Memory B cell (primary cell): ENCODE measurements at places on chromosomes 3 and 15.

- DNase-seq = peak; percentile 30
These were observed 12.4 kb downstream of the ZNF710 start for GRCh38 chr15:90013503-90013937.

GRCh38 chr3:139291276-139292051 is 52.4 kb upstream of the MRPS22 start:
- DNase-seq = no peak

DNA sequence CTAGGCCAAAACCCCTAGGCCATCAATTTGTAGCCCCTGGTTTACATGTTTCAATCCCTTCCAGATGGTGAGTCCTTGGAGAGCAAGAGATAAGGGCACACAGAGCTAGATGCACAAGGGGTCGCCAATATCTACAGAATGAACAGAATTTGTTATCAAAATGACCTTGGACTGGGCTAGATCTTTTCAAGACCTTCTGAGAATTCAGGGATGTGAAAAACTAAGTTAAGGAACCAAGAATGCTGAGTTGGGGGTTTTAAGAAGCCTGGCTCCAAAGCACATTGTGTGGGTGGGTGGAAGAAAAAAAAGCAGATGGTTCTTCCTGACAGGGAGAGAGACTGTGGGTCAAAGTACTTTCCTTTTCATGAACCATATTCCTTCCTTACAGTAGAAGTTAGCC is 10.2 kb downstream of the CDCP1 start:
- DNase-seq = no peak

DNA sequence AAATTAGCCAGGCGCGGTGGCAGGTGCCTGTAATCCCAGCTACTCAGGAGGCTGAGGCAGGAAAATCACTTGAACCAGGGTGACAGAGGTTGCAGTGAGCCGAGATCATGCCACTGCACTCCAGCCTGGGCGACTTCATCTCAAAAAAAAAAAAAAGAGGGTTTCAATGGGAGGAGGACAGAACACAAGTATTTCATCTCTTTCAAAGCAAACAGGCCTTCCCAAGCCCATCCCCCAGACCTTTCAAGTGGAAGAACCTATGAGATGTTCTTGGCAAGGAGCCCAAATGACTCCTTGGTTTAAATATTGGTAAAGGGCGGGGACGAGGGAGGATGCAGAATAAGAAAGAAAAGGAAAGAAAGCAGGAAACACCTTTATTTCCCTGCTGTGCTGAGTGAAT is 62.2 kb upstream of the MCF2L2 start:
- DNase-seq = no peak

- no peak for DNase-seq
These were observed 41.9 kb downstream of the SMAD6 start for GRCh38 chr15:66743703-66744536.

DNA sequence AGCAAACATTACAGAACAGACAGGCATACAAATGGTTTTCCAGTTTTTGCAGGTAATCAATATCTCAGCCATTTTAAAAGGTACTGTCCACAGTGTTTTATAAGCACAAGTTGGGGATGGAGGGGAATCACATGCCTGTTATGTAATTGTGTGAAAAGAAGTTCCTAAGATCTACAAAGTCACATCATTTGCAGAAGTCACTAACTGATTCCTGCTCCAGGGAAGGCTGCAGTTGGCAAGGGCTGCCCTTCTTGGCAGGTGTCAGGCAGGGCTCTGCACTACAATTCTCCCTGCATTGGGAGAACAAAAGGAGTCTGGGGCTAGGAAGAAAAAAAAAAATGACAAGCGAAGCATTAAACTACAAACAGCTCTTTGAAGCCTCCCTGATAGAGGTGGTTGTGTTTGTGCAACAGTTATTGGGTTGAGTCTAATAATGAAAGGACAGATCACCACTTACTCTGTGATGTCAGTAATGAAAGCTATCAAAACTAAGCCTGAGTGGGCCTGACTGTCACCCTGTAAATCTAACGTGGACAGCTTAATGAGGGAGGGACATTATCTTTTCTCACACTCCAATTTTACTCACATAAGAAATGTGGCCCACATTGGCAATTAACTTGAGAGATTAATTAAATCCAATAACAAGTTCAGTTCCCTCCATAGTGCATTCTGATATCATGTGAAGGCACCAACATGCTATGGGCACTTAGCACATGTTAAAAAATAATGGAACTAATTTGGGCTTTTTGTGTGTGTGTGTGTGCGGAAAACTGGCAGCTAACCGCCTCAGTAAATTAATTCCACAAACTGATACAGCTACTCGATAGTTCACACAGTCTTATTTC is 242.9 kb downstream of the FHIT start:
- DNase-seq = no peak

GRCh38 chr3:108462899-108463298 is 47.5 kb downstream of the MYH15 start:
- DNase-seq = no peak

DNA sequence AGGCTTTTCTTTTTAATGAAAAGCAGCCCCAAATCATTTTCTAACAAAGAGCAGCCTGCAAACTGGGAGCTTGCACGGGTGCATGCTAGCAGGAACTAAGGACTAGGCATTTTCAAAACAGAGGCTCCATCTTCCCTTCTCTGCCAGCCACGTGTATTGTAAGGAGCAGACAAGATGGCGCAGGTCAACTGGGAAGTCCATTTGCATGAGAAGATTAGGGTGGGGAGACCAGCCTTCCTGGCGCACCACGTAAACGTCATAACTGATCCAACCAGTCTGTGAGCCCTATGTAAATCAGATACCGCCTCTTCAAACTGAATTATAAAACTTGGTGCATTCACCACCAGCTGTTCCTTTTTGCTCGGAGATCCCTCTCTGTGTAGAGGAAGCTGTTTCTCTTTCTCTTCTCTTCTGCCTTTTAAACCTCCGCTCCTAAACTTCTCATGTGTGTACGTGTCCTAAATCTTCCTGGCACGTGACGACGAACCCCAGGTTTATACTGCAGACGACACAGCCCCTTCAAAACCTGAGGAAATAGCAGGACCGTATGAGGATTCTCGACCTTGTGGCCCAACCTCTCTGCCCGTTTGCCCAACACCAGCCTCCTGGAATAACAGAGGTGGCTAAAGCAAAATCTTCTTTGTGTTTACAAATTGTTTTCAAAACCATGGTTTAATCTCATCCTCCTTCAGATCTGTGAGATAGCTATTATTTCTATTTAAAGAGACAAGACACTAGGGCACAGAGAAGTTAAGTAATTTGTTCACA is 26.4 kb upstream of the SLC30A4 start:
- no peak for DNase-seq

DNA sequence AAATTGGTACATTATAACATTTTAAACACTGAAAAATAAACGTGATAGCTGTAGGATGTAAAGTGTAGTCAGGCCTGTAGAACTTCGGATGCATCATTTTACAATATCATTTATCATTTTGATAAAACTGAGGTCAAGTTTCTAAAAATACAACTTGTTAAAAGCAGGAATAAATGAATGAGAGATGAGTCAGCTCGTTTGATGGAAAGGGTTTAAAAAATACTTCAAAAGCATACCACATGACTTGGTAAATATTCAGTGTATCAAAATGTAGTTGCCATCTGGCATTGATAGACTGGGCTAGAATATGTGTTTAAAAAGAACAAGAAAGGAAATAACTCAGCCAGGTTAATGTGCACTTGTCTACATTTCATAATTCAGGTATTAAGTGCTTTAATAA is 357.0 kb downstream of the TIGIT start:
- DNase-seq = no peak

DNA sequence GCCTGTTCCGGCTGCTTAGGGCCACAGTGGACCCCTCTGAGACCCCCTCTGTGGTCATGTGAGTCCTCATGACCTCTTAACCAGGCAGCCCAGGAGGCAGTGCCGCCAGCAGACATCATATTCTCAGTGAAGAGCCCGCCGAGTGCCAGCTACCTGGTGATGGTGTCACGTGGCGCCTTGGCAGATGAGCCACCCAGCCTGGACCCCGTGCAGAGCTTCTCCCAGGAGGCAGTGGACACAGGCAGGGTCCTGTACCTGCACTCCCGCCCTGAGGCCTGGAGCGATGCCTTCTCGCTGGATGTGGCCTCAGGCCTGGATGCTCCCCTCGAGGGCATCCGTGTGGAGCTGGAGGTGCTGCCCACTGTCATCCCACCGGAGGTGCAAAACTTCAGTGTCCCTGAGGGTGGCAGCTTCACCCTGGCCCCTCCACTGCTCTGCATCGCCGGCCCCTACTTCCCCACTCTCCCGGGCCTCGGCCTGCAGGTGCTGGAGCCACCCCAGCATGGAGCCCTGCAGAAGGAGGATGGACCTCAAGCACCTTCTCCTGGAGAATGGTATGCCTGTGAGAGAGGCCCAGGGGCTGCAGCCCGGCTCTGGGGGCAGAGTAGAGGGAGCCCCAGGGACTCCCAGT is 176.1 kb downstream of the TBC1D2B start:
- no peak for DNase-seq

GRCh38 chr3:195208183-195208582 is 62.8 kb downstream of the XXYLT1 start:
- DNase-seq = no peak

GRCh38 chr15:41462084-41462795 is 31.4 kb upstream of the ITPKA start:
- no peak for DNase-seq

DNA sequence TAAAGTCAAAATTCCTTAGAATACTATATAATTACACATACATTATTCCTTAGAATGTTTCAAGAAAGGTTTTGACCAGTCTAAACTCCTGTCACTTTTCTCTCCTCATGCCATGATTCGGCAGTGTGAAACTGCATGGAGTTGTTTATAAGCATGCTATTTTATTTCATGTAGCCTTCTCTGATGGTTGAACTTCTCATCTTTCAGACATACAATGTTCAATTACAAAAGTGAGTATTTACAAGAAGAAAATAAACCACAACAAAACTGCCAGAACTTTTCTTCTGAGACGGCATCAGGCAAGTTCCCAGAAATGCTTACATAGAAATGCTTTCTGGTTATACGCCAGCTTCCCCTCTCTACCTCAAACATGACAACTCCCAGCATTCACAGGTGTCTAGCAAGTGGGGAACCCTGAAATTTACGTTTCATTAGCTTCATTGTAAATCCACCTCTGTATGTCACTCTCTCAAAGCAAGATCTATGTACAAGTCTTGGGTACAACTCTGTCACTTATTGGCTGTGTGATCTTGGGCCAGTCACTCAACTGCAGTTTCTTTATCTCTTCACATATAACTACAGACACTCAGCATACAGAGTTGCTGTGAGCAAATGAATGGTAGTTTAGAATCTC is 42.7 kb downstream of the HDGFL3 start:
- DNase-seq = no peak

- DNase-seq = no peak
These were observed 9.2 kb downstream of the SLTM start for GRCh38 chr15:58924327-58924726.

DNA sequence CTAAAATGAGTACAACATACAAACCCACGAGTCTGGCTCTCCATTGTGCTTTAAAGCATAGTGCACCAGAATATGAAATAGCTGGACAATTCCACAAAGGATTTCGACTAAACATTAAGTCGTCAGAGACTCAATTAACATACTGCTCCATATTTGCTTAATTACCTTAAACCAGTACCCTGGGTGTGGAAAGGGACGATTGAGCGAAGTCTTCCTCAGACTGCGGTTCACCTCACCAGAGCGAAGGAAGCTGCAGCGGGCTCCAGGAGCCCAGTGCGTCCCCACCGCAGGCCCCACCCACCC is 218 bp upstream of the TRPC1 start:
- DNase-seq = no peak
